Chondrocyte (in vitro differentiated cells): ENCODE measurements at places on chromosomes 13 and 19. TPM values are rescaled to one million over a fixed set of nuclear protein-coding genes. Genes with fewer than 3 reads are reported as not detected.

PTH2 gene
- not detected in 3 replicates for total RNA-seq

DNA sequence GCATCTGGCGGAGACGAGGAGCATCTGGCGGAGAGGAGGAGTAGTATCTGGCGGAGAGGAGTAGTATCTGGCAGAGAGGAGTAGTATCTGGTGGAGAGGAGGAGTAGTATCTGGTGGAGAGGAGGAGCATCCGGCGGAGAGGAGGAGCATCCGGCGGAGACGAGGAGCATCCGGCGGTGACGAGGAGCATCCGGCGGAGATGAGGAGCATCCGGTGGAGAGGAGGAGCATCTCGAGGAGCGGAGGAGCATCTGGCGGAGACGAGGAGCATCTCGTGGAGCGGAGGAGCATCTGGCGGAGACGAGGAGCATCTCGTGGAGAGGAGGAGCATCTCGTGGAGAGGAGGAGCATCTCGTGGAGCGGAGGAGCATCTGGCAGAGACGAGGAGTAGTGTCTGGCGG, 18.6 kb downstream of the C13orf46 start:
- peaks cover 27% of the 10 kb centered on the region for H3K36me3 ChIP-seq
- H3K27me3 ChIP-seq, result no peaks in the 10 kb centered on the region
- no peak overlapping the region for H3K27ac ChIP-seq
- DNase-seq, result peak; percentile 66
- no peaks in the 10 kb centered on the region for H3K4me1 ChIP-seq

ZNF583 gene
- total RNA-seq, result 3.7 to 8.6 TPM (median 4.4 TPM) in 3 replicates

- no peaks in the 10 kb centered on the region for H3K27me3 ChIP-seq
- H3K4me1 ChIP-seq, result peaks cover 25% of the 10 kb centered on the region
- peak overlapping the region; percentile 45 for H3K27ac ChIP-seq
- peaks cover 4% of the 10 kb centered on the region for H3K36me3 ChIP-seq
- no peak for DNase-seq
Measured at GRCh38 chr19:720345-721160, 11.8 kb downstream of the PALM start.

APLP1 gene
- 31.7 to 76.4 TPM (median 66.8 TPM) in 3 replicates for total RNA-seq

DNA sequence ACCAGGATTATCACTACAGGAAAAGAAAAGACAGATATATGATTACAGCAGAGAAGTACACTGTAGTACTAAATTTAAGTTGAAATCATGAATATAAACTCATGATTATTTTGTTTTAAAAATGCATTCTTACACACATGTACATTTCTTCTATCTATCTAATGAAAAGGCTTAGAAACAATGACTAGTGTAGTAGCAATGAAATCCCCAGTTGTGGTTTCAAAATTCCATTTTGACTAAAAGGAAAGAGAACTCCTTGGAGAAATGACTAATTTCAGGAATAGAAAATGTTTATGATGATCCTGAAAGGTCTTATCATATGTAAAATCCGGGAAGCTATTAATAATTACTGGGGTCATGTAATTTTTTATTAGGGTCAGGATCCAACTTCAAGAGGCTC, 195.0 kb upstream of the STARD13 start:
- no peaks in the 10 kb centered on the region for H3K27me3 ChIP-seq
- DNase-seq, result no peak
- H3K4me3 ChIP-seq, result no peak overlapping the region

DNA sequence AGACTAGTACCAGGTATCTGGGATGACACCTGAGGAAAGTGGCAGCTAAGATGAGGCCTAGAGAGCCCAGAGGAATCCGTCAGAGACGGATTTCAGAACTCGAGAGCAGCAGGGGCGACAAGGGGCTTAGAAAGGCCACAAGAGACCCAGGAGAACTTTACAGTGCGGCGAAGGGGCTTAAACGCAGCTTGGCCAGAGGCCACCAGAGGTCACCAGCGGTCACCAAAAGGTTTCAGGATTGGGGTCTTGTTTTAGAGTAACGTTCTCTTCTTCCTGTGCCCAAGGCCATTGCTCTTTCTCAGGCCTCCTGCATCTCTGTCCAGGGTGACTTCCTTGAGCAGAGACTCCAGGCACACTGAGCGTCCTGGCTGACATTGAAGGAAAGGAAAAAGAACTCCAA, 2.2 kb downstream of the ZSCAN22 start:
- H3K27ac ChIP-seq, result no peak overlapping the region
- no peaks in the 10 kb centered on the region for H3K27me3 ChIP-seq
- H3K4me1 ChIP-seq, result peaks cover 6% of the 10 kb centered on the region
- H3K36me3 ChIP-seq, result no peaks in the 10 kb centered on the region
- DNase-seq, result no peak
- no peak overlapping the region for H3K4me3 ChIP-seq

DNA sequence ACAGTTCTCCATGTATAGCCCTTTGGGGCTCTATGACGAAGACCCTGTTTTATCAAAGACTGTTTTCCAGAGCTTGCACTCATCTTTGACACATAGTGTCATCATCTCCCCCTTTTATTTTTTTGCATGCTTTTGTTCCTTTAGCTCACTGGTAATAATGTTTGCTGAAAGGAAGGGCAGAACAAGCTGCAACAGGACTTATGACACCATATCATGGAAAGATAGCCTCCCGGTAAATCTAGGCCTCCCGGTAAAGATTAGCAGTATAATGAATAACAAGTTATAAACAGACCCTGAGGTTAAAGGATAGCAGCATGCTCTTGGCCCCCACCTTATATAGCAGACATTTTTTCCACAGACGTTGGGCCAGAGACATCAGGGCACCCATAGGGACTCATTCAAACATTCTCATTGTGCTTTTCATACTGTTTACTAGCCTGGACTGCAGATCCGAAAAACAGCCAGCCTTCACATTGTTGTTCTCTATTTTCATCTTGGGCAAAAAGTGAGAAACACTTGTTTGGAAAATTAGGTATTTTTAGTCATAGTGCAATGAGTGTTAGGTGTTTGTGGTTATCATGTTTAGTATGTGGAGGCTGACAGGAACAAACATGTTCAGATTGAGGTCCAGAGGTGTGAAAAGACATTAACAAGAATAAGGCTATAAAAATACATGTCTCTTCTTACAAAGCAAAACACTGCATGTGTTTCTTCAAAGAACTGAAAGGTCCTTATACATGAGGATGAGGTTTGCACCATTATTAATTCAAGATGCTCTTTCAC, 136.9 kb upstream of the SPRY2 start:
- no peaks in the 10 kb centered on the region for H3K27me3 ChIP-seq
- H3K36me3 ChIP-seq, result no peaks in the 10 kb centered on the region
- peaks cover 24% of the 10 kb centered on the region for H3K4me1 ChIP-seq
- no peak overlapping the region for H3K27ac ChIP-seq
- no peak overlapping the region for H3K4me3 ChIP-seq

- no peaks in the 10 kb centered on the region for H3K27me3 ChIP-seq
- no peak for DNase-seq
- no peak overlapping the region for H3K4me3 ChIP-seq
- H3K4me1 ChIP-seq, result peaks cover 22% of the 10 kb centered on the region
- H3K36me3 ChIP-seq, result peaks cover 28% of the 10 kb centered on the region
- H3K27ac ChIP-seq, result no peak overlapping the region
Measured at GRCh38 chr19:52724701-52725514, 9.9 kb downstream of the ZNF611 start.

DNA sequence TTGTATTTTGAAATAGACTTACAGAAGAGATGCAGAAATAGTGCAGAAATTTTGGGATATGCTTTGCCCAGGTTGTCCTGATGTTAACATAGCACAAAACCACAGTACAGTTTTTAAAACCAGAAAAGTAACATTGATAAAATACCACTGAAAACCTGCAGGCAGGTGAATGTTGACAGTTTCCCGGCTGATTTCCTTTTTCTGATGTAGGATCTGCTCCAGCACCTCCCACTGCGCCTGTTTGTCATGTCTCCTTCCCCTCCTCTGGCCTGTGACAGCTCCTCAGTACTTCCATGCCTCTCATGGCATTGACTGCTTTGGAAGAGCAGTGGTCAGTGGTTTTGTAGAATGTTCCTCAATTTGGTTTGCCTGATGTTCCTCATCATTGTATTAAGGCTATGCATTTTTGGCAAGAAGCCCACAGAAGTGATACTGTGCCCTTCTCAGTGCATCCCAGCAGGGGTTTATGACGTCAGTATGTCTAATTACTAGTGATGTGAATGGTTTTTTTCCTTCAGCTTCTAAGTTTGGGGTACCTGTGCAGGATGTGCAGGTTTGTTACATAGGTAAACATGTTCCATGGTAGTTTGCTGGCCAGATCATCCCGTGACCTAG, 31.0 kb downstream of the TDRD12 start:
- no peak for DNase-seq
- H3K27me3 ChIP-seq, result peaks cover 28% of the 10 kb centered on the region
- no peak overlapping the region for H3K27ac ChIP-seq
- H3K4me1 ChIP-seq, result no peaks in the 10 kb centered on the region
- H3K4me3 ChIP-seq, result no peak overlapping the region
- no peaks in the 10 kb centered on the region for H3K36me3 ChIP-seq

- peak overlapping the region; percentile 94 for H3K27ac ChIP-seq
- peaks cover 40% of the 10 kb centered on the region for H3K4me1 ChIP-seq
- H3K4me3 ChIP-seq, result peak overlapping the region; percentile 17
- H3K27me3 ChIP-seq, result no peaks in the 10 kb centered on the region
- peaks cover 1% of the 10 kb centered on the region for H3K36me3 ChIP-seq
- no peak for DNase-seq
Measured at GRCh38 chr19:11203194-11204075, 6.1 kb upstream of the KANK2 start.

DNA sequence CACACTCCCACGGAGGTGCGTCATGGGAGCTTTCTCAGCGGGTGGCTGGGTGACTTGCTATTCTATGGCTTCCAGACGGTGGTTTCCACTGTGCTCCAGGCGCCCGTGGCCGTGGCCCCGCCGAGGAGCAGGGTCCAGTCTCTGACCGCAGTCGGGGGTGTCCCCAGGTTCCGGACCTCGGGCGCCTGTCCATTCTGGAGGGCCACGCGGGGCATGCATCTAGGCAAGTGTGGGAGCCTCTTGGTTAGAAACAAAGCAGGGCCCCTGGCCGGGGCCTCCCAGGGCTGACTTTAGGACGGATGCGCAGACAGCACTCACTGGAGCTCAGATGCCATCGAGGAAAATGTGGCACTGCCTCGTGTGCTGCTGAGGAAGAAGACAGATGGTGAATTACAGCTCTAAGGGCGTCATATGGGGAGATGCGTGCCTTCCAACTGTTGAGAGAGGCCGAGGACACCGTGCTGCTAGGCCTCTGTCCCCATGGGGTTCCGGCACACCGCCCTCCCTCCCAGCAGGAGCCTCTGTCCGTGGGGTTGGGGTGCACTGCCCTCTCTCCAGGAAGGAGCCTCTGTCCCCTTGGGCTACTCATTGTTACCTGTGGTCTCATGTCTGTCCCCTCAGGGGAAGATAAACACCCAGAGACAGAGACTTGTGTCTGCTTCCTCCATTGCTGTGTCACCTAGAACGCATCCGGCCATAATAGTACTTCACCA, 38.1 kb downstream of the TMEM255B start:
- peaks cover 3% of the 10 kb centered on the region for H3K4me1 ChIP-seq
- DNase-seq, result no peak
- H3K36me3 ChIP-seq, result no peaks in the 10 kb centered on the region
- H3K27me3 ChIP-seq, result peaks cover 11% of the 10 kb centered on the region
- H3K27ac ChIP-seq, result no peak overlapping the region

UBE2L5 gene
- not detected in 3 replicates for total RNA-seq

DNA sequence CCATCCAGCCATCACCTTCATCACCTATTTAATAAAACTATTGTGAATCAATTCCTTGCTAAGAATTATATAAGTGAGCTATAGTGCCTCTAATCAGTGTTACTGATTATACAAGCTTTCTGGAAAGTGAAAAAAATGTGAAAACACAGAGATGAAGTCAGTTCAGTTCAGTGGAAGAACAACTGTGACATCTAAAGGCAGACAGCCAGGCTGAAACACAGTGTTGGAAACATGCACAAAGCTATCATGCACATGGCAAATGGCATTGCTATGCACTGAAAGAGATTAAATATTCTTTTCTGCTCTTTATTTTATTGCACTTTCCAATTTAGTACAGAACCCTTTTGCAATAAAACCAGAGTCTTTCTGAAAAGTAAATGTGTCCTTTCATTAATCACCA, 294.0 kb downstream of the RBM26 start:
- no peaks in the 10 kb centered on the region for H3K4me1 ChIP-seq
- H3K27me3 ChIP-seq, result peaks cover 6% of the 10 kb centered on the region
- H3K4me3 ChIP-seq, result no peak overlapping the region
- DNase-seq, result no peak
- H3K36me3 ChIP-seq, result no peaks in the 10 kb centered on the region

- no peaks in the 10 kb centered on the region for H3K27me3 ChIP-seq
- H3K4me1 ChIP-seq, result peaks cover 8% of the 10 kb centered on the region
- peak overlapping the region; percentile 36 for H3K27ac ChIP-seq
- peaks cover 4% of the 10 kb centered on the region for H3K36me3 ChIP-seq
- H3K4me3 ChIP-seq, result peak overlapping the region; percentile 76
- no peak for DNase-seq
Measured at GRCh38 chr19:1929021-1929742, 11.8 kb upstream of the CSNK1G2 start.

GRCh38 chr19:4781801-4782200, 9.7 kb upstream of the FEM1A start:
- H3K36me3 ChIP-seq, result peaks cover 3% of the 10 kb centered on the region
- H3K4me1 ChIP-seq, result no peaks in the 10 kb centered on the region
- DNase-seq, result no peak
- no peak overlapping the region for H3K27ac ChIP-seq

GRCh38 chr13:106104281-106104901, 431.1 kb downstream of the EFNB2 start:
- peak overlapping the region; percentile 14 for H3K4me3 ChIP-seq
- peaks cover 65% of the 10 kb centered on the region for H3K4me1 ChIP-seq
- no peaks in the 10 kb centered on the region for H3K36me3 ChIP-seq

DNA sequence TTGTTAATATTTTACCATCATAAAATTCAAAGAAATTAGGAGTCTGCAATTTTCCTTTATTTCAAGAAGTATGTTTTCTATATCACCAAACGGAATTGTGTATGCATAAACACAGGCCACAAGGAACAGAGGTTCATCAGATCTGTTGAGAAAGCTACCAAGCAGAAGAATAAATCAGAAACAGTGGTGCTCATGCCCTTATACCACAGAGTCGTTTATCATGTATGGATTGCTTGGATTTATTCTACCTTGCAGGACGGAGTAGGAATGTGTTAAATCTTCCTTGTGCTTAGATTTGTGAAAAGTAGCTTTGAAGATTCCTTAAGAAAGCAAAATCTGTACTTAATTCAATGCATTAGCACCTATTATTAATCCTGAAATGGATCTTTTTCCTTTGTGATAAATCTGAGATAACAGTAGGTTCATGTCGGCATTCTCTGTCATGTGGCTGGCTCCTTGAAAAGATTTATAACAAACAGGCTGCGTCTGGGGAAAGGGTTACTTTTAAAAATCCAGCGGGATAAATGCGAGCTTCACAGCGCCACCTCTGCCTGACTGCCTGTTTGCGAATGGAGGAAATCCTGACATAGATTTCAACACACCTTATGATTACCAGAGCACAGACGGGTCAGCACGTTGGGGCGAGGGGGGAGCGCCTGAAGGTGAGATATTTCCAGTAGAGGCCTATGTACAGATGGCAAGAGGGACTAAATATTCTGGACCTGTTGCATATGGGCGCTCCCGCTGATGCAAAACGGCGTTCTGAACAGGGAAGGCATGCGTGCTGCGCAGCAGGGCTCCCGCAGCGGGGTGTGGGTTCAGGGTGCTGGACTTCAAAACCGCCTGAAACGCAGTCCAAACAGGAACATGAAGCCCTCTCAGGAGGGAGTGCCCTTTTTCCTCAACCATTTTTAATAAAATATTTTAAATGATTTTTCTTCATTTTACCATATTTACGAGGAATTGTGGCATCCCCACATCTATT, 445.5 kb upstream of the SGCG start:
- no peak for DNase-seq
- H3K4me1 ChIP-seq, result no peaks in the 10 kb centered on the region
- no peak overlapping the region for H3K27ac ChIP-seq
- no peaks in the 10 kb centered on the region for H3K36me3 ChIP-seq
